ENCODE measurements at places on chromosomes 2 and 18. TPM values are rescaled to one million over a fixed set of nuclear protein-coding genes. Genes with fewer than 3 reads are reported as not detected.

Gene HDHD2
- 19.0 TPM for total RNA-seq

Gene TRIM54
- 18.8 TPM for total RNA-seq

Gene L3MBTL4
- total RNA-seq = not detected

GRCh38 chr2:65345631-65346030, 86.8 kb downstream of the SPRED2 start:
- no peak for DNase-seq

GRCh38 chr2:128302011-128302743, 16.5 kb downstream of the HS6ST1 start:
- no peak for DNase-seq

DNA sequence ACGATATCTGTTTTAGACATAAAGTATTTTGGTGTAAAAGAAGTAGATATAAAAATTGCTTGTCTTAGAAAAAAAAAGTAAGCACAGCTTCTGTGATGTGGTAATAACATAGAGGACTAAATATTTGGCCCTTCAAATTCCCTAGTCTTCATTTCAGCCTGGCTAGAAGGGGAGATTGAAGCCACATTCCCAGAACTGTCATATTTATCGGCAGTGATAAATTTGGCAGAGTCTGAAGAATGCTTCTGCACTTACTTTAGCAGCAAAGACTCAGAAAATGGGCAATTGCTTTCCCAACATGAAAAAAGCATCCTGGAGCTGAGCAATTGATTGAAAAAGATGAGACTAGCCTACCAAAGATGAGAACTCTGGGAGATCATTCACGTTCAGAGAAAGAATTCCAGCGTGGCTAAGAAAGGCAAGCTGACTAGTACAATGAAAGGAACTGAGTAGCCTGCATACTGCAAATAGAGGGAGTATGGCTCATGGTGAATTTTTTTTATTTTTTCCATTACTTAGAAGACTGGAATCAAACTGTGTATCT, 278.7 kb upstream of the KLHL29 start:
- no peak for DNase-seq

DNA sequence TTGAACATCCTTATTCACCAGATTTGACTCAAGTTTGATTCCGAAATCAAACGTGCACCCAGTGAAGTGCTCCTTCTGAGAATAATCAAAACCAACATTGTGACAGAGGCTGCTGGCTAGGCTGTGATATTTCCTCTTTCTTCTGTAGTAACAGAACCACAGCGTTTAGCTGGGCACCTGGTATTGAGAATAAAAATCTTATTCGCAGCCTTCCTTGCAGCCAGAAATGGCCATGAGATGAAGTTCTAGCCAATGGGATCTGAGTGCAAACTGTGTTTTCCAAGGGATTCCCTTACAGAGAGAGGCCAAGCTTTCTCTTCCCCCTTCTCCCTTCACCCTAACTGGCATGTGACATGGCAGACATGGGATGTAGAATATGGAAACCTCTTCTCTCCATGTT, 51.7 kb downstream of the TMEM163 start:
- no peak for DNase-seq

DNA sequence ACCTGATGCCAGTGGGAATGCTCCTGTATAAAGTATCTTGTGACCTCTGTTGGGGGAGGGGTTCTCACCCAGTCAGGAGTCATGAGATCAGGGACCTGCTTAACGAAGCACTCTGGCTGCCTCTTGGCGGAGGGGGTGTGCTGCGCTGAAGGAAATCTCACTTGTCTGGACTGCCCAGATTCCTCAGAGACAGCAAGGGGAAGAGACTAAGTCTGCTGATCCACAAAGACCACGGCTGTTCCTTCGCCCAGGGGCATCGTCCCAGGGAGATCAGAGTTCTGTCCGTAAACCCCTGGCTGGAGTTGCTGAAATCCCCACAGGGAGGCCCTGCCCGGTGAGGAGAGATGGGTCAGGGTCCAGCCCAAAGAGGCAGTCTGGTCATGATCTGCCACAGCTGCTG, 168.4 kb downstream of the CCBE1 start:
- no peak for DNase-seq

Measured in OCI-LY7 (cell line).